ENCODE measurements at places on chromosomes 5 and 9.

DNA sequence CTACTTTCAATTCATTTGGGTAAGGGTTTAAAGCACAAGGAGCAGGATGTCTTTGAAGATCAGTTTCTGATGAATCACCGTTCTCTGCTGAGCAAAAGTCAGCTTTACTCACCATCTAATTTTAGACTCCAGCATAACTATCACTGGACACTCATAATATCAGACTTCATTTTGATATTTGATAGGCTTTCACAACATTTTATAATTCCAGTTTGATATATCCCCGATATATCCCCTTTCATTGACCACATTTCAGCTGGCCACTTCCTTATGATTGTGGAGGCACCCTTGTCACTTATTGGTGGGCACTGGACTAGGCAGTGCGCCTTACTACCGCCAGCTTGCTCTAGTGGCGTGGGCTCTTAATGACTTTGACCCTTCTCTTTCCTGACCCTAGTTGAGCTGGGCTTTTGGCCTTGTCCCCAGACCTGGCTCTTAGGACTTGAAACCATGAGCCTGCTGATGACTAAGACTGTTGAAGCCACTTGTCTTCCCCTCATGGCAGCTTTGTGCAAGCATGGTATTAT is 46.8 kb downstream of the CYSTM1 start:
- peak; percentile 74 for DNase-seq

DNA sequence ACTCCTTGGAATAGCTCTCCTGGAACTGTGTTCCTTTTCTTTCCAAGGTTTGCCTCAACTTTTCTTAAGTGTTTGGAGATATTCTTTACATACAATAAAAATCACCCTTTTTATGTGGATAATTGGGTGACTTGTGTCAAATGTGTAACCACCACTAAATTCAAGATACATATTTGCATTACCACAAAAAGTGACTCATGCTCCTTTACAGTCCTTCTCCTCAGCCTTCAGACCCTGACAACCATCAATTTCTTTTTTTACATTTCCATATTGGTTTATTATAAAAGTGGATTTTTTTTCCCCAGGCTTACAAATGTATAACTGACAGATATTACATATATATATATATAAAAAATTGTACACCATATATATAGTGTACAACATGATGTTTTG is 372.0 kb upstream of the KCNN2 start:
- DNase-seq, result no peak

DNA sequence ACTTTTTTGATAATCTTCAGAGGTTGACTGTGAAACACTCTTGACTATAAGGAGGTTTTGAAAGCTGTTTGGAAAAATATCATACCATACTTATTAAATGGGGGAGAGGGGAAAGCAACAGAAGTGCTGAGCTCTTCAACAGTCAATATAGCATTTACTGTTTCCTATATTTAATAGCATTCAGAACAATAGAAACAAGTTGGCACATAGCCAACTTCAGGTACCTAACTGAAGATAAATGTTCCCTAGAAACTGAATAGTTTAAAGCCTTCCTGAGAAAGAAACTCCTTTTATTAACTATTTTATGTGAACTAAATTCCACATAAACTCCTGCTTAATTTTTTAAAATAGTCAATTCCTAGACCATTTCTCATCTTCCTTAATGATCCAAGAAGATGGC is 26.3 kb downstream of the SLC31A1 start:
- DNase-seq, result no peak

DNA sequence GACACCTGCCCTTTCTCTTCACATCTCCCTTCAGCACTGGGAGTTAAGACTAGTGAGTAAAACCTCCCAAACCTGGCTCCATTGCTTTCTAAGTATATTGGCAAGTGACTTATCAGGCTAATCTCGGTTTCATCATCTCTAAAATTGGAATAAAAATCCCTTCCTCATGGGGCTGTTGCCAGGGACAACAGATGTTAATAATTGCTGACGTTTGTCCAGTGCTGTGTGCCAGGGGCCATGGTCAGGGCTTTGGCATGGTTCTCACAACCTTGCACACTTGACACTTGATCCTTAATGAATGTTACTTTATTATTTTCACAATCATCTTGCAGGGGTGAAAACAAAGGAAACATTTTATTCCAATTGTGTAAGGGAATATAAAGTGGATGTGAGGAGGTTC is 1262.0 kb upstream of the WWC1 start:
- no peak for DNase-seq

GRCh38 chr5:60349891-60350415 is 350.0 kb downstream of the DEPDC1B start:
- no peak for DNase-seq

GRCh38 chr5:139439013-139439903 is at the start of gene DNAJC18:
Gene DNAJC18, minus strand, starts transcription at chr5:139439525. Its CDS starts 80 bp downstream, at chr5:139439445.
- DNase-seq, result peak; percentile 77

DNA sequence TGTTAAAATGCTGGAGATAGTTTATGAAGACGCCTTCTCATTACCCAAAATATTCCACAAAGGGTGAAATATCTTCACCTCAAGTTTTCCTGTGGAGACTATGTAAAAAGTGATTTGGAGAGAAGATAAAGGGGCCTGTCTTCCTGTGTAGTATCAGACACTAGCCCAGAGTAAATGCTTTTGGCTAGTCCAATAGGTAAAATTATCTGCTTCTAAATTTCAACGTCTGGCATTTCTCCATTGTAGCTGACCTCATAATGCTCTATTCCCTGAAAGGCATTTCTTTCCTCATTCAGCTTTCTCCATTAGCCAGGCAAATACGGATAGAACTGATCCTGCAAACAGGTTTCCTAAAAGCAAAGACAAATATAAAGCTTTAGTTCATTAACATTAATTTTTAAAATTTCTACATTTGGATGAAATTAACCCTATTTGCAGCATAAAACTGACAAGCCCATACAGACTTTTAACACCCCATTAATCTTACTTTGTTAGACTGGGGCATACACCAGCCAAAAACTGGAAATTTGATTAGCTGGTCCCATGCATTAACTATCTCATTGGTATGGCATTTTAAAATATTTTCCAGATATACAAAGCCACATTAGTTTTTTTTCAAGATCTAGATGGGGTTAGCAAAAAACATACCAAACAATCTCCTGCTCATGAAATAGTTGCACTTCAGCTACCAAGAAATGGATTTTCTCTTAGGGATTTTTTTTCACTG is 548.8 kb downstream of the EFNA5 start:
- peak; percentile 50 for DNase-seq

DNA sequence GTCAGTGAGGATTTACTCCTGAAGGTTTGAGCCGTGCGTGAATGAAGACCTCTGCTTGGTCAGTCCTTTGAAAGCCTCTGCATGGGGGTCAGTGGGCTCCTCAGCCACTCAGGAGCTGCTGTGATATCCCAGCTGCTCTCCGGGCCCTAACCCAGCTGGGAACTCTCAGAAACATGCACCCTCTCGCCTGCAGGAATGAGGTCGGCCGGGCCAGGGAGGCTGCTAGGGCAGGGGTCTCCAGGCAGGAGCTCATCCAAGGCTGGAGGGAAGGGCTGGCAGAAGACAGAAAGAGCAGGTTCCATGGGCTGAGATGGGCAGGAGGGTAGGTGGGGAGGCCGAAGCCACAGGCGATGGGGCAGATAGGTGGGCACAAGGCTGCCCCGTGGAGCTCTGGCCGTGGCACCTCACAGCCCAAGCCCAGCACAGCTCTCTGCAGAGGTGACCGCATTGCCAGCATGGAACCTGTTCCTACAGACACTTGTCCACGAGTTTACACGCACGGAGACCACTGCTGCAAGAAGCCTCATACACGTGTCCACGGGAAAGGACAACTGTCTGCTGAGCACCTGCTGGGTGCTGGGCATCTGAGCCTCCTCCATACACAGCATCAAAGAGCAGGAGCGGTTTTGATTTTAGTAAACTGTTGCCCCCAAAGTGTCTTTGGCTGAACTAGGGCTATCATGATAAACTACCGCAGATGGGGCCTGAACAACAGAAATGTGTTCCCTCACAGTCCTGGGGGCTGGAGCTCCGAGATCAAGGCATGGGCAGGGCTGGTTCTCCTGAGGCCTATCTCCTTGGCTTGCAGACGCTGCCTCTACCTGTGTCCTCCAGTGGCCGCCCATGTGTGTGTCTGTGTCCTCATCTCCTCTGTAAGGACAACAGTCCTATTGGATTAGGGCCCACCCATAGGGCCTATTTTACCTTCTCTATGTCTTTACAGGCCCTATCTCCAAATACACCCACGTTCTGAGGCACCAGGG is 85.2 kb upstream of the ADAMTS2 start:
- DNase-seq, result no peak

All from NCI-H226 (cell line).